ENCODE measurements at places on chromosomes 13 and 19. TPM values are rescaled to one million over a fixed set of nuclear protein-coding genes. Genes with fewer than 3 reads are reported as not detected.

Gene SYT3
- 0.28 TPM for total RNA-seq

DNA sequence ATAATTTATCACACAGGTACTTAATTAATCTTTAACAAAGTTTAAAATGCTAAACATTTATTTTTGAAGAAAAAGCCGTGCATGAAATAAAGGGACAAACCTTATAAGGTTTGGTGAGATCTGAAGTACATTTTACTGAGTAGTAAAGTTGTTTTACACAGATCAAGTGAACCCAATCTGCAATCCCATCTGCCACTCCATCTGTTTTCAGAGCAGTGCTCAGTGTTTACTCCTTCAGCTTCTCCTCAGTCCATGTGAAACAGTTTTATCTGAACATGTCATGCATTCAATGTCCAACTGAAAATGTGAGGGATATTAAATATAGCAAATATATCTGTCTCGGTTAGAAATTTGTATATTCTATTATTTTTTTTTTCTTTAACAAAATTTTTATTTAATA is 166.8 kb downstream of the MAB21L1 start:
- H3K36me3 ChIP-seq: no peaks in the 10 kb centered on the region
- no peak overlapping the region for H3K4me3 ChIP-seq
- H3K27me3 ChIP-seq: no peaks in the 10 kb centered on the region
- H3K27ac ChIP-seq: no peak overlapping the region
- no peak for DNase-seq

Gene KCTD15
- 60.7 TPM for total RNA-seq

Gene WDR87
- total RNA-seq: not detected

GRCh38 chr19:47322058-47322457 is 9.9 kb upstream of the C5AR2 start:
- no peaks in the 10 kb centered on the region for H3K27me3 ChIP-seq
- no peaks in the 10 kb centered on the region for H3K4me1 ChIP-seq
- H3K27ac ChIP-seq: no peak overlapping the region
- peaks cover 8% of the 10 kb centered on the region for H3K36me3 ChIP-seq
- no peak overlapping the region for H3K4me3 ChIP-seq

DNA sequence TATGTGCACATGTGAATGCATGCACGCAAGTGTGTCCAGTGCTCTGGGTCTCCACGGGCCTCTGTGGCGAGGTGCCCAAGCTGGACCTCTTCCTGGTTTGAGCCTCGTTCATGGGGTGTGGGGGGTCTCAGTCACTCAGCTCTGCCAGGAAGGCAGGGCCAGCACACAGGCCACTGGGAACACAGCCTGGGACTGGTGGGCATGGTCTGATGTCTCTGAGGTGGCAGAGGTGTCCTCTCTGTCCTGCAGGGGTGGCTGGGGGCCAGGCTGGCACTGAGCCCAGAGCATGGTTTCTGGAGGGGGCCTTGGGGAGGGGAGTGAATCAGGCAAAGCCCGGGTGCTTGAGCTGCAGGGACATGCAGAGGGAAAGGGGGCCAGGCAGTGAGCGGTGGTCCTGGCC is 9.4 kb downstream of the LRP3 start:
- peak; percentile 81 for DNase-seq
- no peak overlapping the region for H3K27ac ChIP-seq
- H3K4me3 ChIP-seq: no peak overlapping the region
- no peaks in the 10 kb centered on the region for H3K4me1 ChIP-seq
- H3K36me3 ChIP-seq: peaks cover 8% of the 10 kb centered on the region

Gene KLF2
- 44.7 TPM for total RNA-seq

All from chondrocyte (in vitro differentiated cells).